ENCODE measurements at places on chromosomes 5 and 9.

DNA sequence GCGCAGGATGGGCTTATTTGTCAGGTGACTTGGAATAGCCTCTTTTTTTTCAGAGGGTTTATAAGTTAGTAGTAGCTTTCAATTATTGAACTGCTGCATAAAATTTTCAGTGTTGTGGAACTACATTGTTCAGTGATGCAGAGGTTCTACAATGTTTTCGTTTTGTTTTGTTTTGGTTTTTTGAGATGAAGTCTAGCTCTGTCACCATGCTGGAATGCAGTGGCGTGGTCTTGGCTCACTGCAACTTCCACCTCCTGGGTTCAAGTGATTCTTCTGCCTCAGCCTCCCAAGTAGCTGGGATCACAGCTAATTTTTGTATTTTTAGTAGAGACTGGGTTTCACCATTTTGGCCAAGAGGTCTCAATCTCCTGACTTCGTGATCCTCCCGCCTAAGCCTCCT lies 22.0 kb downstream of the NUP188 start:
- DNase-seq, result no peak

DNA sequence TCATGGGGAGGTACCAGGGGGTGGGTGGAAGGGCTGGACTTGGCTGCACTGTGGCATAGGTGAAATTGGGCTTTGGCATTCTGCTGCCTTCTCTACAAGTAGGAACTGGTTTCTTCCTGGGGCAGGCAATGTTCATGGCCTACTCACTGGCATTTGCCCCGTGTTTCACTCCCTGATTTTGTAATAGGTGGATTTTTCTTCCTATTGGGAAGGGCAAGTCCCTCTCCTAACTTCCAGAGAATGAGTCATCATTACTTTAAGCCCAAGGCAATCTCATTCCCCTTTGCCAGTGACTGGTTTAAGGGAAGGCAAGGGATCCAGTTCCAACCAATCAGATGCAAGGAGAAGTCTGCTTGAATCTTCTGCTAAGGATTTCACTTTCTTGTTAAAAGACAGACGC lies 67.9 kb upstream of the ANKRD55 start:
- DNase-seq, result no peak

DNA sequence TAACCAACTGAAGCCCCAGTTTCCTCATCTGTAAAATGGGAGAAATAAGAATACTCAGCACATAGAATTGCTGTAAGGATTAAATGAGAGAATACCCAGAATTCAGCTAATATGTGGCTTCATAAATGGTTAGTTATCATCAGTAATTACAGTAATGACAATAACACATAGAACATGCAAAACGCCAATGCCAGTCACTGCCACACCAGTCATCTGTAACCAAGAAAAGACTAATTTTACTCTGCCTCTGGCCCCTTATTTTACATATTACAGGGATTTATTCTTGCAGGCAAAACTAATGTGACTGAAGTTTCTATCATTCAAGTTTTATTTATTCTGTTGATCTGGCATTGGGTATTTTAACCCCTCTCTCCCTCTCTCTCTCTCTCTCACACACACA lies 46.5 kb downstream of the EBF1 start:
- no peak for DNase-seq

DNA sequence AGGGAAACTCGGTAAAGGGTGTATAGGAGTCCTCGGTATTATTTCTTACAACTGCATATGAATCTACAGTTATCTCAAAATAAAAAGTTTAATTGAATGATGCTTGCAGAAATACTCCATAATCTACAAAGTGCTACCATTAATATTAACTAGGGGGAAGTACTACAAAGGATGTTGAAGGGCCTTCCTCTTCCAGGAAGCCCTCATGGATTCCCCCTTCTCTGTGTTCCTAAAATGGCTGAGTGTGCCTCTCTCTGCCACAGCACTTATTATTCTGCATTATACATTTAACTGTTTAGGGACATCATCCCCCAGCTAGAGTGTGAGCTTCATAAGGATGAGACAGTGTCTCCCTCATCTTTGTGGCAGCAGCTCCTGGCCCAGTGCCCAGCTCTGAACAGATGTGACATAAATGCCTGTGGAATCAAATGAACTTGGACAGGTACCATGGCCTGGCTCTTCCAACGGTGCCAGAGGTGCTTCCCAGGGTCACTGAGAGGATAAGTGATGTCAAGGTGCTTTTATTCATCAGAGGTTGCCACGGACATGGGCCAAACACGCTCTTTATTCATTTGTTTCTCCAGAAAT lies 99.5 kb downstream of the PAX5 start:
- no peak for DNase-seq

- no peak for DNase-seq
Measured at GRCh38 chr5:138952962-138953361, 77.8 kb upstream of the LRRTM2 start.

GRCh38 chr5:89473196-89473595 lies 590.2 kb upstream of the MEF2C start:
- no peak for DNase-seq

DNA sequence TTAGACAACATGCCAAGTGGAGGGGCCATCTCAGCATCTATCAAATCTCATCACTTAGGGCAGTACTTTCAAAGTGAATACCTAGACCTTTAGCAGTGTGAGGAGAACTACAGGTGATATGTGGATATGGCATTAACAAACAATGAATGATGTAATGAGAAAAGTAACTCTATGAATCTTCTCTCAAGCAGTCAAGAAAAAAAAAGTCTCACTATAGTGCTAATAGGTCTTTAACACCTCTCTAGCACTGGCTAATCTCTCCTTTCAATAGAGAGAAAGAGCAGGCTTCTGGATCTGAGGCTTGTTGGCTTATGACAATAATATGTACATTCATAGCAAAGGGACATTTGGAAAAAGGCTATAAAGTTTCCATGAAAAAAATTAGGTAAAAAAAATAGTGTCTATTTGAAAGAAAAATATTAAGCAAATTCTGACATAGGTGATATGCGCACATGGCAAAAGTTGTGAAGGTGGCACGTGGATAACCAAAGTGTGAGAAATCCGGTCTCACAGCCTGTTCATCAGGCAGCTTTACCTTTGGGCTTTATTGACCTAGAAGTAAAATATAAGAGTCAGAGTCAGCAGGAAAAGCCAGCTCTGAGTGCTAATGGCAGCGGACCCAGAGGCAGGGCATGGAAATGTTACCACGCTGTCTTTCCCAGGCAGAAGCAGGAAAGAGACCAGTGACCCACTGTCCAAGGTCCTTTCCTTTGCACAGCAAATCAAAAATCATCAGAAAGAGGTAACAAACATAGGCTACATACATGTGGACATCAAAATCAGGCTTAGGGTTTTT lies 203.4 kb downstream of the EFNA5 start:
- no peak for DNase-seq

- DNase-seq, result no peak
Measured at GRCh38 chr9:127817881-127818434, 15.3 kb downstream of the FPGS start.

DNA sequence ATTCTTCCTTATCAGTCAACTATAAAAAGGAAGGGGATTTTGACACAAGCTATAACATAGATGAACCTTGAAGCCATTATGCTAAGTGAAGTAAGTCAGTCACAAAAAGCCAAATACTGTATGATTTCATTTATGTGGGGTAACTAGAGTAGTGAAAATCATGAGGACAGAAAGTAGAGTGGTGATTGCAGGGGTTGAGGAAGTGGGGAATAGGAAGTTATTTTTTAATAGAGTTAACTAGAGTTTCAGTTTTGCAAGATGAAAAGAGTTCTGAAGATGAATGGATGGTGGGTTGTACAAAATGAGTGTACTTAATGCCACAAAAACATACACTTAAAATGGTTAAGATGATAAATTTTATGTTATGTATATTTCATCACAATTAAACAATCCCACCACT lies 65.4 kb upstream of the FAM174A start:
- no peak for DNase-seq

DNA sequence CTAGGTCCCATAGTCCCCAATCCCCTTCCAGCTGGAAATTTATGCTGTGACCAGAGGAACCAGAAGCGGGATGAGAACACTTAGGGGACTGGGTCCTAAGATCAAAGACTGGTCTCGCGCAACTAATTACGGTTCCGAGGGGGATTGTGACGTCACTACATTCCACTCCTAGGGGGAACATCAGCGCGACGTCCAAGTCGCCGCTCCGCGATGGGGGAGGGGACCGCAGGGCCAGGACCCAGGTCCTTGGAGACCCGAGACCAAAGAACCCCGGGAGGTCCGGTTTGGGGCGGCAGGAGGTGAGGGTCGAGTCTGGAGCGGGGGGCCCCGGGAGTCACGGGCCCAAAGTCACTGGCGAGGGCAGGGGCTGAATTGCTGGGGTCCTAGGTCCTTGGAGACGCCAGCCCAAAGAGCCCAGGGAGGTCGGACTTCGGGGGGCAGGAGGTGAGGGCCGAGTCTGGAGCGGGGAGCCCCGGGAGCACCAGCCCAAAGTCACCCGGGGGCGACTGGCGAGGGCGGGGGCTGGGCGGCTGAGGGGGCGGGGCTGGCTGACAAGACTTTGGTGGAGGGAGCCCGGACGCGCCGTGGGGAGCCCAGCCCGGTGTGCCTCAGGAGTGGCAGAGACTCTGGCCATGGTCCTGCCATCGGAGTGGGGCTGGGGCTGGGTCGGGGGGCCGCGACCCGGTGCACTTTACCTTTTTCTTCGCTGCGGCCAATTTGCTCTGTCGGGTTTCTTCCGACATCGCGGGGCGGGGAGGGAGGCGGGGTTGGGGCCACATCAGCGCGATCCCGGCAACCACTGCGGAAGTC lies at the start of gene GOLGA2:
Gene GOLGA2, minus strand, starts transcription at position 810 of the 810 bp plus-strand sequence. Its CDS starts 31 bp downstream, at position 779.
- DNase-seq, result no peak

All from CD4-positive, alpha-beta T cell (primary cell).